ENCODE measurements at places on chromosomes 3 and 15. TPM values are rescaled to one million over a fixed set of nuclear protein-coding genes. Genes with fewer than 3 reads are reported as not detected.

The SNTN gene
- polyA plus RNA-seq, result not detected

The ALS2CL gene
- 43.0 TPM for polyA plus RNA-seq

The GPR27 gene
- 5.5 TPM for polyA plus RNA-seq

The KCNMB3 gene
- 1.7 TPM for polyA plus RNA-seq

The CSTA gene
- polyA plus RNA-seq, result 0.80 TPM

The PARP3 gene
- 30.1 TPM for polyA plus RNA-seq

The TAGLN3 gene
- 5.7 TPM for polyA plus RNA-seq

The MBD4 gene
- polyA plus RNA-seq, result 25.4 TPM

The CCR9 gene
- polyA plus RNA-seq, result 0.43 TPM

The TRIM42 gene
- not detected for polyA plus RNA-seq

The ECT2 gene
- polyA plus RNA-seq, result 2.4 TPM

The RPUSD2 gene
- 12.7 TPM for polyA plus RNA-seq

The ITIH4 gene
- 12.9 TPM for polyA plus RNA-seq

The DAZL gene
- polyA plus RNA-seq, result not detected

The CYP1A2 gene
- polyA plus RNA-seq, result not detected

The SLMAP gene
- 22.0 TPM for polyA plus RNA-seq

The UBE2Q2 gene
- 18.1 TPM for polyA plus RNA-seq

The FAM107A gene
- 52.5 TPM for polyA plus RNA-seq

The IGSF11 gene
- polyA plus RNA-seq, result 6.7 TPM

The SATB1 gene
- polyA plus RNA-seq, result 6.2 TPM

The SLC51A gene
- 6.5 TPM for polyA plus RNA-seq

The MEX3B gene
- 0.28 TPM for polyA plus RNA-seq

The GOLGA8K gene
- polyA plus RNA-seq, result not detected

The LRRC31 gene
- not detected for polyA plus RNA-seq

The DPPA2 gene
- not detected for polyA plus RNA-seq

The CLSTN2 gene
- polyA plus RNA-seq, result 2.0 TPM

The CCNB2 gene
- polyA plus RNA-seq, result 0.26 TPM

The WDR48 gene
- 21.0 TPM for polyA plus RNA-seq

The RLBP1 gene
- not detected for polyA plus RNA-seq

The CYP8B1 gene
- polyA plus RNA-seq, result 4.3 TPM

The RTP3 gene
- polyA plus RNA-seq, result 0.30 TPM

The TGM4 gene
- polyA plus RNA-seq, result not detected

The AGTR1 gene
- 14.8 TPM for polyA plus RNA-seq

The DUOX1 gene
- 0.26 TPM for polyA plus RNA-seq

The SLC2A2 gene
- polyA plus RNA-seq, result 31.0 TPM

The COL6A5 gene
- polyA plus RNA-seq, result not detected

The SNAP23 gene
- 34.1 TPM for polyA plus RNA-seq

The SLC6A11 gene
- not detected for polyA plus RNA-seq

The ZBED2 gene
- polyA plus RNA-seq, result 0.54 TPM

The SAMMSON gene
- polyA plus RNA-seq, result not detected

The RAB6B gene
- polyA plus RNA-seq, result 6.6 TPM

The NPAP1 gene
- 0.04 TPM for polyA plus RNA-seq

The ZNF774 gene
- 1.7 TPM for polyA plus RNA-seq

The DUOXA1 gene
- polyA plus RNA-seq, result 0.52 TPM

The TMEM108 gene
- polyA plus RNA-seq, result 1.5 TPM

The DUOXA2 gene
- polyA plus RNA-seq, result 0.37 TPM

The PSTPIP1 gene
- polyA plus RNA-seq, result 2.2 TPM

The NAALADL2 gene
- polyA plus RNA-seq, result 2.0 TPM

The RARRES1 gene
- polyA plus RNA-seq, result 10.3 TPM

The TP63 gene
- polyA plus RNA-seq, result 0.13 TPM

The SH2D7 gene
- polyA plus RNA-seq, result not detected

The ARGFX gene
- not detected for polyA plus RNA-seq

The PLA2G4F gene
- polyA plus RNA-seq, result 35.9 TPM

The DUT gene
- polyA plus RNA-seq, result 95.5 TPM

Measured in kidney (tissue), 22 donors.